Erythroblast (primary cell): ENCODE measurements at places on chromosomes 7 and 10.

DNA sequence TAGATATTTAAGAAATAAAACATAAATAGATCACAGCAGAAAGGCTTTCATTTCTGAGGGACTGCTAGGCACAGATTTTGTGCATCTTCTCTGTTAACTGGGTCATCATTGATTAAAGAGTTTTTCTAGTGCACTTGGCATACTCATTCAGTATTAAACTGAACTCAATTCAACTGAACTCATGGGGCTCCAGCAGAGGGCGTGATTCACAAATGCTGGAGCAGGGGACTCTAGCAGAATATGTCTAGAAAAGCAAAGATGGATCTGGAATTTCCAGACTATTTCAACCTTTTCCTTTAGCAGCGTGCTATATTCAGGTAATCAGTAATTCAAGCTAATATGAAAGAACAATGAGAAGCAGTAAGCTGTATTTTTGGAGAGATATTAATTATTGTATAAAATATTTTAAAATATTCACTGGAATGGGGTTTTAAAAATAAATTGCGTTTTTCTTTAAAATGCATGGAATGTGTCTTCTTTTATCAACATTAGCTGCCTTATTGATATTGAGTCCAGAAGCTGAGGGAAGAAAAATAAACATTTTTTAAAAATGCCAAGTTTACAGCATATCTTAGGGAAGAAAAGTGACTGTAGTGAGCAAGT lies 296.8 kb upstream of the CACNA2D1 start:
- peak; percentile 9 for DNase-seq

- no peak for DNase-seq
Observed at GRCh38 chr7:2897023-2897422, 52.9 kb upstream of the GNA12 start.

GRCh38 chr7:83610649-83611304 lies 38.2 kb downstream of the SEMA3E start:
- DNase-seq, result no peak

GRCh38 chr10:100875484-100876166 lies 37.1 kb upstream of the SLF2 start:
- no peak for DNase-seq

- DNase-seq, result no peak
Observed at GRCh38 chr10:99526861-99527504, 5.8 kb upstream of the NKX2-3 start.

- DNase-seq, result peak; percentile 52
Observed at GRCh38 chr7:103148131-103148993, 537 bp downstream of the NAPEPLD start.

- DNase-seq, result no peak
Observed at GRCh38 chr7:34991938-34992840, 45.1 kb downstream of the DPY19L1 start.

DNA sequence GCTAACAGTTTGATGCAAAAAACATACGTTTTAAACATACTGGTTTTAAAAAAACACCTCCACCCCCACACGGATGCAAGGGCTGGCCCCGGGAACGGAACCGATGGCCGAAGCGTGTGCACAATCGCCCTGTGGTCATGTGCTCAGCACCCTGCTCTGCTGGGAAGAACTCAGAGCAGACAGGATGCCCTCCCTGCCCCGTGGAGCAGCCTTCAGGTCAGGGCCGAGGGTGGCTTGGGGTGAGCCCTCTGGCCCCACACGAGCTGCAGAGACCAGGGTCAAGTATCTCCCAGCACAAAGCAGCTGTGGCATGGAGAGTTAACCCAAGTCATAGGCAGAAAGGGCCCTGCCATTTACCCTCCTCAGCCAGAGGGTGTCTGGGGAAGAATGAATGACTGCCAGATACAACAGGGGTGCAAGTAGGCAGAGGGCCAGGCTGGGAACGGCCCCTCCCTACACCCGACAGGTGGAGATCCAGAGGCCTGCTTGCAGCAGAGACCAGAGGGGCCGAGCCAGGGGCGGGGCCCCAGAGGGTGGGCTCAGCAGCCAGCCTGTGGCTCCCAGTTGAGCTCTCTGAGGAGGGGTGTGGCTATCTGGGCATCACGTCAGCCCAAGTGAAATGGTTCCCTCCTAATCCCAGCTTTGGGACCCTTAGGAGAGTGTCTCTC lies 56.8 kb downstream of the ZRANB1 start:
- DNase-seq, result no peak

DNA sequence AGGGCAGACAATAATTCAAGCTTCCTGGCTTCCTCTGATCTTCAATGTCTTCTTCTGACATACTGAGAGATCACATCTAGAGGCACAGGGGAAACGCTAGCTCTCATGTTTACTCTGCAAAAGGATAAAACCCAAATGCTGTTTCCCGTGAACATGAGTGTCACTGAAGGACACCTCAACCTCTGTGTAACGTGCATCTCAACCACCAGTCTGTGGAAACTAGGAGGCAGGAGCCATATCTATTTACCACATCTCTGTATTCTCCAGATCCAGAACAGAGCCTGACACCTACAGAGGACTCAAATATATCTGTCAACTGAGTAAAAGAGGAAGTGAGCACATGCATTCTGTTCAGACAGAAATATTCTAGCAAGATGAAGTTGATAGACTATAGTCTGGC lies 140.3 kb upstream of the TARP start:
- DNase-seq, result peak; percentile 3

DNA sequence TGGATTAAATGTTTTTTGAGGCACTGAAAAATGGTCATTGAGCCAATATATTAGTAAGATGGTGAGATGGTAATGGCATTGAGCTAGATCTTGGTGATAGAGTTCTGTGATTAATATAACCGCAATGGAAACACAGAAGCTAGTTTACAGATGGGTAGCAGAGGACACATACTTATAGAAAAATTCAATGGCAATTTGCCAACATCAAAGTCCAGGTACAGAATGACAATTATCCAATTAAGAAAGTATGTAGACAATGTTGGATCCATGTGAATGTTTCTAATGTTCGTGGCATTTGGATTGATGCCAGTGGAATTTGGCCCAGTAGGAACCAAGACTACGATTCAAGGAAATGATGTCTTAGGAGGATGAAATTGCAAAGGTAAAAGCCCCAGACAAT lies 187.8 kb downstream of the GNAT3 start:
- no peak for DNase-seq

GRCh38 chr10:132448248-132448731 lies 51.3 kb downstream of the PWWP2B start:
- DNase-seq, result peak; percentile 90

DNA sequence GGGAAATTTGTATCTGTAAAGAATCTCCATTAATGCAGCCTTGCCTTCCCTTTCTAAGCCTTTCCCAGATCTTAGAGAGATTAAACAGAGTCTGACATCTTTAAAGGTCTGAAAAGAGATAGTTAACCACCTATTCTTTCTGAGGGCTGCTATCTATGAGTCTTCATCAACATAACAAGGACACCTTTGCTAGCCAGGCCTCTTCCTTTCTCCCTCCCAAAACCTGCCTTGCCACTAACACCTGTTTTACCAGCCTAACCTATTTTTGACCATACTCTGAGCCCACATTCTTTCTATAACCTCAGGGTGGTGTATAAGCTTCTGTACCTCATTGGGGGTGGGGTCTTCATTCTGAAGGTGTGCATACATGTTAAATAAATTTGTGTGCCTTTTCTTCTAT lies 217.1 kb downstream of the IPMK start:
- DNase-seq, result no peak

DNA sequence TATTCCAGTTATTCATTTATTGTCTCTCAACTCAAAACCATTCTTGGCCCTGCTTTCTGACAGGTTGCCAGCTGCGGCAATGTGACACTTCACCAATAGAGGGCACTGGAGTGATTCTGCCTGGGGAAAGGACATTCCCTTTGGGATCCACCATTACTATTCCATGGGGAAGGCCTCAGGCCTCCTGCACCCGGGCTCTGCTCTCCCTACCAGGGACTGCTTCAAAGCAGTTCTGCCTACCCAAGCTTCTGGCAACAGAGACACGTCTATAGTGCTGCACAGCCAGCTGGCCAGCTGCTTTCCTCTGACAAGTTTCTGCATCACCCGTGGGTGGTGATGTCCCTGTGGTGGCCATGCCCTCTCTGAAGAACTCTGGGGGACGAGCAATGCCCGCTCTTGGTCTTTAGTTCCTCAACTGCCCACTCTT lies 163.8 kb downstream of the ELMO1 start:
- DNase-seq, result peak; percentile 48

GRCh38 chr10:37860494-37861190 lies 3.2 kb upstream of the ZNF248 start:
- DNase-seq, result no peak

- no peak for DNase-seq
Observed at GRCh38 chr7:73702665-73703064, 16.8 kb downstream of the STX1A start.

GRCh38 chr10:5891009-5891408 lies 966 bp downstream of the FBH1 start:
- peak; percentile 63 for DNase-seq

DNA sequence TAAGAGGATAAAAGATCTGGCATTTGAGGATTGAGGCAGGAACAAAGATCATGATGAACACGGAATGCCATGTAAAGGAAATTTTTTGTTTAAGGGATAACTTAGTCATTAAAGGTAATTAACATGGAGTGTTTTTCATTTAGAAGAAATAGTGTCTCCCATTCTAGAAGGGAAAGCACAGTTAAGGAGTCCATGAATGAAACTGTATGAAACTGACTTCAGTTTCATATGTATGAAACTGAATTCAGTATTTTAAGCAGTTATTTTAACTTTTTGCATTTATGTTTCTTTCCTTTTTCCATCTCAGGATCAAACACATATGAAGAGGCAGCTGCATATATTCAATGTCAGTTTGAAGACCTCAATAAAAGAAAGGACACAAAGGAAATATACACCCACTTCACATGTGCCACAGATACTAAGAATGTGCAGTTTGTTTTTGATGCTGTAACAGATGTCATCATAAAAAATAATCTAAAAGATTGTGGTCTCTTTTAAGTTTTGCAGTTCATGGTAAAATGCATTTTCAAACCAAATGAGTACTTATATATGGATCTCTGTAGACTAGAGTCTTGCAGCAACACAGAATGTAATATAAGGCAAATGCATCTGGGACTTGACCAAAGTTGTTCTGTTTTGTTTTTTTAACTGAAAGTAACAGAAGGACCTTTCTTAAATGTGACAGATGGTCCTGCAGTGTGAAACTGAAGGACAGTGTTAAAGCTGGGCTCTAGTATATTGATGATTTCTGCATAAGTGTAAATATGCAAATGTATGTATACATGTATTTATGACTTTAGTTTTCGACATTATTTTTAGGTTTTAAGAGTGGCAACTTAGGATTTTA lies 82.6 kb downstream of the GNAI1 start:
- DNase-seq, result no peak

- no peak for DNase-seq
Observed at GRCh38 chr7:20963556-20964280, 177.0 kb upstream of the SP8 start.

DNA sequence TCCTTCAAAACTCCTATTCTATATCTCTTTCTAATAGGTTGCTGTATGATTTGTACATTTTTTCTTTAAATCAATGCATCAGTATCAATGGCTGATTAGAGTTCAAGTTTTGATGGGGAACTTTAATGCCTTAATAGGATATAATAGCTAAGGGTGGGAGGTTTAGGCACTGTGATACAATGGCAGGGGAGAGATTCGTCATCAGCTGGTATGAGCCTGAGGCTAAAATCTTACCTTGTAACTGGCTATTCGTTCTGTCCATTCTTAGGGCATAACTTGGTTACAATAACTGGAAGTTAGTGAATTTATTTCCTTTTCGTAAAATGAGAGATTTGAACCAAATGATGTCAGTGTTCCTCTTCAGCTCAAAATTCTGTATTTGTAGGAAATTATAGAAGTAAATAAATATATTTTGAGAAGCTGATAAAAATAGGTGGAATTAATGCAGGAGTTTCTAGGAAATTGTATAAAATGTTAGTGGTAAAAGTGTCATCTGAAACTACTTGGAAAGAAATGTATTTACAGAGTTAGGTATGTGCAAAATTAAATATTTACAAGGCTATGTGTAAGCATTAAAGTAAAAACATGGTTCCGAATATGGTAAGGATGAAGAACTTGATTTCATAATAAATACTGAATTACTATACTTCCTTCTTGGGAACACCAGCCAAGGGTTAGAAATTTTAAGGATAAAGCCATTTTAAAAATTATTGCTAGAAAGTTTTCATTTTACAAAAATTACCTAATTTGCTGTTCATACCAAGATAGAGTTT lies 27.5 kb upstream of the NAMPT start:
- DNase-seq, result no peak

DNA sequence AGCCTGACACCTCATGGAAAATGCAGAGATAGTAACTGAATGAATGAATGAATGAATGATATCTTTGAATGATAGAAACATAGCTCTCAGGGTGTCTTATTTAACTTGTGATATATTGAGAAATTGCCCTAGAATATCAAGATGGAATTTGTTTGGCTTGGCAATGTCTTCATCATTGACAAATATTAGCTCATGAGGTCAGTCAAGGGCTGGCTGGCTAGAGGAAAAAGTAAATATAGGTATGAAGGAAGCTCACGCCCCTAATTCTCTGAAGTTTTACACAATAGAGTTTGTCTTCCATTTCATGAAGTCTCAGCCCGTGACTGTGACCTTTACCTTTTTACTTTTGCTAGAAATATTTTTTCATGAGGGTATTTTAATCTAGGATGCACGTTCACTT lies 305.2 kb downstream of the ADARB2 start:
- DNase-seq, result no peak

DNA sequence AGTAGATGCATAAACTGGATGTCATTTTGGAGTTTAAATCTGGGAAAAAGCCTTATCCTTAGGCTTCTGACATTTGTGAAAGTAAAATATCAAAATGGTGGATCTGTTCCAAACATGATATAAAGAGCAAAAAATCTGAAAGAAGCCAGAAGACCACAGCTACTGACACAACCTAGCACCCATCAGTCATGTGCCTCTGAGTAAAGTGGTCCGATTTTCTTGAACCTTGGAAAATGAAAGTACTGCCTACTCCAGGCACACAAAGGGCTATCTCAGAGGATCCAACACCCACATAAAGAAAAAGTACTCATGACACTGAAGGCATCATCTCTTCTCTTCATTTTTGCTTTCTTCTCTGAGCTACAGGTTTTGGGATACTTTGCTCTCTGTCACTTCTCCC lies 150.7 kb downstream of the KMT2E start:
- no peak for DNase-seq

GRCh38 chr10:22183771-22184461 lies 33.9 kb downstream of the EBLN1 start:
- DNase-seq, result no peak

GRCh38 chr7:35040906-35041305 lies 3.6 kb upstream of the DPY19L1 start:
- no peak for DNase-seq

DNA sequence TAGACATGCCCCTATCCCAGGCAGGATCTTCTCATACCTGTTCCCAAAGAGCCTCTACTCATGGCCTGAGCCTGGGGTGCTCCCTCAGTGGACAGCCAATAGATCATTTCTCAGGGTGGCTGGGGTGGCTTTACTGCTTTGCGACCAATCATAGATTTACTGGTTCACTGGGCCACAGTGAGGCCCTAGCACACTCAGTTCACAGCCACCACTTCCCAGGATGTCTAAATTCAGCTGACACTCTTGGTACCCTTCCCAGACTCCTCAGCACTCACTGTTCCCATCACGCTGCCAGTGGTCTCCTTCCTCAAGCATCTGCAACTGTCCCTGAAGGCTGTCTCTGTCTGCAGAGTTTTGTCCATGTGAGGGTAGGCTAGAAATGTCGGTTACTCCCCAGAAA lies 50.6 kb downstream of the ARHGAP22 start:
- no peak for DNase-seq

GRCh38 chr10:35532141-35532540 lies 73.0 kb upstream of the GJD4 start:
- DNase-seq, result no peak
